ENCODE measurements at places on chromosomes 3 and 15.

DNA sequence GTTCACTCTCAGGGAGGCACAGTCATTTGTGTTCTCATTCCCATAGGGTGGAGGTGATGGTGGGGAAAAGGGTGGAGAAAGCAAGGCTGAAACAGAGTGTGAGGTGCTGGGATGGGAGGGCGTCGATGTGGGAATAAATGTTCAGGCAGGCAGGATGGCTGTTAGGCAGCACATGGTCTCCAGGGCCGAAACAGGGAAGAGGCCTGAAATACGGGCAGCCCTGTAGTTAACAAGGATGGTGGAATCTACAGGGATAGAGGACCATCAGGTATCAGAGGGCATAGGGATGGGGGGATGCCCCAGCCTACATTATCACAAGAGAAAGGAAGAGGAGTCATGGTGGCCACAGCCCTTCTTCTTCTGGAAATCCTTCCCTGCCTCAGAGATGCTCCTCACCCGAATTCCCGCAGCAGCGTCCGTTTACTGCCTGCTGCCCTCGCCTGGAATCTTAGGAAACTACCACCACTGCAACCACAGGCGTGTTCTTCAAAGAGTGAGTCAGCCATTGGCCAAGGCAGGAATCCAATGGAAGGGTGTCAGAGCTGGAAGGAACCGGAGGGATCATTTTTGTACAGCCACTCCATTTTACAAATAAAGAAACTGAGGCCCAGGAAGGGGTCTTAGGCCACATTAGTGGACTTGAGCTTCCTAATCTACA lies 49.7 kb upstream of the POMGNT2 start:
- no peak for DNase-seq

DNA sequence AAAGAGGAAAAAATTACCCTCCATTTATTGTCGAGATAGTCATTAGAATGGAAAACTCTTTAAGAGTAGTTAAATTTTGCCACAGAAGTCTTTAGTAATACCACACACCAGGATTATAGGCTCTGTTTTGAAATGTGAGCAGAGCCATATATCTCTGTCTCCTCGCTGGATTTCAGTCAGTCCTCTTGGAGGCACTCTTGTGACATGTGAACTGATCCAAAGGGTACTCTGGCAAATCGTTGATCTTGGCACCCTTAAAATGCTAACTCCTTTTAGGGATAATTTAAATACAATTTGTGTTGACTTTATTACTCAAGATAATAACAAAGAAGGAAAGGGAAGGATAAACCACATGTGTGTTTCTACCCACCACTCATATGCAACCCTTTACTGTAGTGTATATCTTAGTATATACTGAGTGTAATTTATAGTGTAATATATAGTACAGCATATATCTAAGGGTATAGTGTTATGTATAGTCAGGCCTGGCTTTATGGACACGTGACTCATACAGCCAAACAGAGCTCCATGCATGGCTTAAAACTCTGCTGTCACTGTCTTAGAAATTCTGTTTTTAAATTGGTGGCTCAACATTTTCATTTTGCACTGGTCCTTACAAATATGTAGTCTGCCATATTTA lies 12.3 kb upstream of the KPNA4 start:
- no peak for DNase-seq

- DNase-seq, result no peak
Observed at GRCh38 chr3:144502402-144502801, 530.8 kb downstream of the DIPK2A start.

DNA sequence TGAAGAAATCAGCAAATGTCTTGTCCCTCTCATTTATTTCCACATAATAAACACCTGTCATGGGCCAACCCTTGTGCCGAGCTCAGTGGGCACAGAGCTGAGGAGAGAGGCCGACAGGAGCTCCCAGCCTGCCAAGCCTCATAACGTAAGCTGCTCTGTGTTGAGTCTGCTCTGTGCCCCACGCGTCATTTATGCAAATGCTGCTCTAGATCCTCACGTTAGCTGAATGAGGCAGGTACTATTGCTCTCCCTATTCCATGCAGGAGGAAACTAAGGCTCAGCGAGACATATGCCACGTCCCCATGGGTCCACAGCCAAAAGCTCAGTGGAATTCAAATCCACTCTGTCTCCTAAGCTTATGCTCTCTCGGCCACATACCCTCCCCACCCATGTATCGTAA lies 41.5 kb downstream of the EFCAB12 start:
- no peak for DNase-seq

GRCh38 chr3:18725668-18726407 lies 300.7 kb upstream of the SATB1 start:
- DNase-seq, result no peak

DNA sequence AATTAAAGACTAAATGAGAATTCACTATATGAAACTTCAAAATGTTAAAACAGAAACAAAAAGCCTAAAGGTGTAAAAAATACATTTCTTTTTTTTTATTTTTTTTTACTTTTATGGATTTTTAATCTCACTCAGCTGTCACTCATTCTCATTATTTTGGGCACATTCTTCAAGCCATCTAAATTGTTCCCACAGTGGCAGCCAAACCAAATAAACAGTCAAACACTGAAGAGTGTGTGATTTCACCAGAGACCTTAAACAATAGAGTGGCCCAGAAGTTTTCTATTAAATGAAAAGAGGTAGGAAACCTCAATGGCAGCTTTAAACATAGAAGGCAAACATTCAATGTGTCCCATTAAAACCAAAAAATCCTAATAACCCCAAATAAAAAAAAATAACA lies 616.1 kb downstream of the OTOL1 start:
- no peak for DNase-seq

- DNase-seq, result no peak
Observed at GRCh38 chr3:125022206-125022605, 33.6 kb downstream of the HEG1 start.

DNA sequence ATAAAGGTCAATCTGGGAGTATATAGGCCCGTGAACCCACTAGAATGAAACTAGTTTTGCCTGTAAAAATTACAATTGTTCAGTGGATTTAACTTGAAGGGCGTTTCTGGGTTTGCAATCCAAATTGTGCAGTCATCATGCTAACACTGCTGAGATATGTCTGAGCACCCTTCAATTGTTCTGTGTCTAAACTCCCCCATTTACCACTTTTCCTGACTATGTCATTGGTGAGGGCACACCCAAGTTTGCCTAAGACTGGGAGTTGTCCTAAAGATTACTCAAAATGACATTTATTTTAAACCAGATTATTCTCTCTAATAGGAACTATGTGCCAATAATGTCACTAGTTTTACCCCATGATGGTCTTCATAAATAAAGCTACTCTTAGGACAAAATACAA lies 54.6 kb downstream of the EMC4 start:
- no peak for DNase-seq

- DNase-seq, result no peak
Observed at GRCh38 chr15:45918839-45919238, 284.0 kb downstream of the SQOR start.

GRCh38 chr15:44532689-44533088 lies 4.3 kb upstream of the EIF3J start:
- DNase-seq, result no peak

GRCh38 chr3:43378066-43378935 lies 92.0 kb downstream of the SNRK start:
- DNase-seq, result peak; percentile 52

GRCh38 chr3:177618873-177619733 lies 421.8 kb upstream of the TBL1XR1 start:
- no peak for DNase-seq

GRCh38 chr3:152302521-152303021 lies 33.8 kb downstream of the MBNL1 start:
- no peak for DNase-seq

- DNase-seq, result no peak
Observed at GRCh38 chr15:63310646-63311045, 33.2 kb downstream of the APH1B start.

Data from GM12892 (cell line).